ENCODE measurements at places on chromosomes 5 and 9.

DNA sequence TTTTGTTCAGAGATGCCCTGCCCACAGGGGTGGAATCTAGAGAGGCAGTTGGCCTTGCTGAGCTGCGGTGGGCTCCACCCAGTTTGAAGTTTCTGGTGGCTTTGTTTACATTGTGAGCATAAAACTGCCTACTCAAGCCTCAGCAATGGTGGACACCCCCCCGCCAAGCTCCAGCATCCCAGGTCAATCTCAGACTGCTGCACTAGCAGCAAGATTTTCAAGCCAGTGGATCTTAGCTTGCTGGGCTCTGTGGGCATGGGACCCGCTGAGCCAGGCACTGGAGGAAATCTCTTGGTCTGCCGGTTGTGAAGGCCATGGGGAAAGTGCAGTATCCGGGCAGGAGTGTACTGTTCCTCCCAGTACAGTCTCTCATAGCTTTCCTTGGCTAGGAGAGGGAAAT, 55.5 kb downstream of the MINAR2 start:
- no peak for DNase-seq

- no peak for DNase-seq
Observed at GRCh38 chr9:84642553-84643141, 26.9 kb upstream of the NTRK2 start.

- DNase-seq = no peak
Observed at GRCh38 chr9:32136700-32137339, 247.6 kb upstream of the ACO1 start.

- DNase-seq = no peak
Observed at GRCh38 chr9:104107799-104108198, 13.7 kb downstream of the SMC2 start.

DNA sequence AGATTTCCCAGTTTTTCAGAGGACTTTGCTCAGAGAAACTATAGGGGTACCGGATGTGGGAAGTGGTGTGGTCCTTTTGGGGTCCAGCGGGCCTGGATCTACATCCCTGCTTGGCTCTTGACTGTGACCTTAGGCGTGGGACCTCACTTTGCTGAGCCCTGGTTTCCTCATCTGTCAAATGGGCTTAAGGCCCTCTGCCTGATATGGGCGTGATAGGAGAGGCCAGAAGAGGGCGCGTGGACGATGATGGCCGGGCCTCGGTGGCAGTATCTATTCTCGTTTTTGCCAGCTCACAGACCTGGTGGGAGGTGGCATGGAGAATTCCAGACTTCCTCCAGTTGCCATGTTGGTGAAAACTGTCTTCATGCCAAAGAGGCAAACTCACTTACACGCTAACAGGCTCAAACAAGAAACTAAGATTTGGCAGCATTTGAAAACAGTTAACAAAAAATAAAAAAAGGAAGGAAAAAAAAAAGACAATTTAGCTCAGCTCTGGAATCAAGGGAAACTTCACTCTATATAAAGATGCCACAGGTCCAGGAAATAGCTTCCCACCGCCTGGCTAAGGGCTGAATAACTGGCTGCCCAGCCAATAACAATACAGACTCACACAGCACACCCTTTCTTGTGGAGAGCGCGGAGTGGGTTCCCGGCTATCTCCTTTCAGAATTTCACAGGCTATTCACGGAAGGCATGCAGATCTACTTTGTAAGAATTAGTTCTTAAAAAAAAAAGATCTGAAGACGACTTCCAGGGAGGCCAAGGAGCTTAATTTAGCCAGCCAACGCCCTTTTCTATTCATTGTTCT, 1.7 kb downstream of the SH3PXD2B start:
- peak; percentile 73 for DNase-seq

- no peak for DNase-seq
Observed at GRCh38 chr5:115227281-115227680, 35.4 kb downstream of the PGGT1B start.
